Stimulated activated CD4-positive, alpha-beta T cell treated with anti-CD3 and anti-CD28 coated beads, Interleukin-4, amount 100 ng/mL, for 1 hour (primary cell): ENCODE measurements at places on chromosomes 5 and 9.
A peak's percentile ranks its signal among the peaks of the same experiment; 100 is the strongest.

DNA sequence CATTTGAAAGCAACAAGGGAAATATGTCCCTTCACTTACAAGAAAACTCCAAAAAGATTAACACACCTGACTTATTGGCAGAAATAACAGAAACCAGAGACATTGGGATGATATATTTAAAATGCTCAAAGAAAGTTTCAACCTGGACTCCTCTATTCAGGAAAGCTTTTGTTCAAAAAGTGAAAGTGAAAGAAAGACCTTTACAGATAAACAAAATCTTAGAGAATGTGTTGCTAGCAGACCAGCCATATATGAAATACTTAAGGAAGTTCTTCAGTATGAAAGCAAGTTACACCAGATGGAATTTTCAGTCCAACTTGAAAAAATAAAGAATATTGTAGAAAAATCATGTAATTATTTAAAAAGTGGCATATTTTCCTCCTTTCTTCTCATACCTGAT is 1075.1 kb downstream of the NR2F1-AS1 start:
- DNase-seq, result no peak

DNA sequence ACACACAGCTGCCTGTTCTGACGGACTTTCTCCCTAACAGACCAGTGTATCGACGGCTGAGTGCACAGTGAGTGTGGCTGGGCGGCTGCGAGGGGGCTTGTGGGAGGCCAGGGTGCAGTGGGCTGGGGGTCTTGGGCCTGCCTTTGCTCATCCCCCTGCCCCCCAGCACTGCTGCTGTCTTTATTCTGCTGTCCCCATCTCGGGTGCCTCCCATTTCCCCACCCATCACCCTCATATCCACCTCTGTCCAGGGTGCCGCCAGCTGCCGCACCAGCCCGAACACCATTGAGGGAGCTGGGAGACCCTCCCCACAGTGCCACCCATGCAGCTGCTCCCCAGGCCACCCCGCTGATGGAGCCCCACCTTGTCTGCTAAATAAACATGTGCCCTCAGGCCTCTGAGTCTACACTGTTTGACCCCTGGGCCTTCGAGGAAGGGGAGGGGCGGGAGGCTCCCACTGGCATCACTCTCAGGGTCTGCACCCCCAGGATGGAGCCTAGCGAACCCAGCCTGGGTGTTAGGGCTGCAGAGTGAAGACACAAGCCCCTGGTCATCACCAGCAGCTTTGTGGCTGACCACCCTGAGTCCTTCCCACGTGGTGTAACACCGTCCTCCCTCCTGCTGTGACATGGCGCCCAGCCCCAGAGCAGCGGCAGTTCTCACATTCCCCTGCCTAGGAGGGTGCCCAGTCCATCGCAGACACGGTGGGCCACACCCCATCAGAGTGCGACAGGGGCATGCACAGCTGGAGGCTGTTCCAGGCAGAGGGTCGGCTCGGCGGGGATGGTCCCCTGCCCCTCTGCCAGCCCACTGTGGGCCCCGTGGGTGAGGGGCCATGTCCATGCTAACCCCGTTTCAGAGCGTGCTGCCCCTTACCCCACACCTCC is 4.0 kb downstream of the LCN2 start:
- DNase-seq, result no peak

GRCh38 chr5:151456321-151456940 is 9.0 kb downstream of the SLC36A1 start:
- no peak for DNase-seq

- DNase-seq, result peak; percentile 23
Measured at GRCh38 chr9:96232539-96233241, 69.3 kb downstream of the HSD17B3 start.

- DNase-seq, result no peak
Measured at GRCh38 chr5:32013658-32014057, 160.5 kb downstream of the GOLPH3 start.

GRCh38 chr9:129558551-129559505 is 62.1 kb downstream of the C9orf50 start:
- DNase-seq, result no peak

DNA sequence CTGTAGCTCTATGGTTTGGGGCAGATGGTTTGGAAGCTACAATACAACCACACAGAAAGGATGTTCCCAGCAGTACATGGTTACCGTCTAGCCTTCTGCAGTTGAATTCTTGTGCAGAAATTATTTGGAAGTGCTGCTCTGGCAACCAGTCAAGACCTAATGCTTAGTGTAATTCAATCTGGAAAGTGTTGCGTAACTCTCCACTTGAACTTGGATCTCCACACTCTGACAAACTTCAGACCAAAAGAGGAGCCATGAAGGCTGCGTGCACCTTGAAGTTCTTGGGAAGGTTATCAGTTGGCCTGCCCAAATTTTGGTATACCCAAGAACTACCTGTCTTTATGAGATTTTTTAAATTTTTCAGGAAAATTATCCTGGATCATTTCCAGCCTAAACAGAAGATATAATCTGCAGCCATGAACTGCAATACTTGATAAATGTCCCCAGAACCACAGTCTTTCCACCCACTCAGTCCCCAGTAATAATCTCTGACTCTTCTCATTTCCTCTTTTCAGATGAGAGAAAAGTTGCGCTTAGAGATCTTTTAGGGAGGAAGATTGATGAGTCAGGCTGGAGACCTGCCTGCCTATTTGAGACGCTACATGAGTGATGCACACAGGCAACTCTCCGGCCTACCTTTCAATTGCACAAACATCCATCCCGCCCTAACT is 159.9 kb downstream of the FANCC start:
- DNase-seq, result no peak

GRCh38 chr5:119808474-119808873 is 179.1 kb downstream of the FAM170A start:
- DNase-seq, result no peak

DNA sequence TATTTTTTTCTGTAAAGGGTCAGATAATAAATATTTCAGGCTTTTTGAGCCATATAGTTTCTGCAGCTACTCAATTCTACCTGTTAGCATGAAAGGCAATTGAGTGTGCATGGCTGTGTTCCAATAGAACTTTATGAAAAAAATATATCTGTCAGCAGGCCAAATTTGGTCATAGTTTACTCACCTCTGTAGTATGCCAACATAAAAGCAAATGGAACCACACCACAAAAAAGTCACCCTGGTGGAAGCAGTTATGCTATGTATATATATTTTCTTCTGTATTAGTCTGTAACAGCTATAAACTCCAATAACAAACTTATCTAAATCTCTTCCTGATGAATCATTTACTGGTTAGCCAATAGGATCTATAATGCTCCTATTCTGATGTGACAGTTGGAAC is 3.4 kb downstream of the SLC38A9 start:
- DNase-seq, result no peak

- no peak for DNase-seq
Measured at GRCh38 chr5:172670005-172670402, 28.9 kb downstream of the NEURL1B start.

DNA sequence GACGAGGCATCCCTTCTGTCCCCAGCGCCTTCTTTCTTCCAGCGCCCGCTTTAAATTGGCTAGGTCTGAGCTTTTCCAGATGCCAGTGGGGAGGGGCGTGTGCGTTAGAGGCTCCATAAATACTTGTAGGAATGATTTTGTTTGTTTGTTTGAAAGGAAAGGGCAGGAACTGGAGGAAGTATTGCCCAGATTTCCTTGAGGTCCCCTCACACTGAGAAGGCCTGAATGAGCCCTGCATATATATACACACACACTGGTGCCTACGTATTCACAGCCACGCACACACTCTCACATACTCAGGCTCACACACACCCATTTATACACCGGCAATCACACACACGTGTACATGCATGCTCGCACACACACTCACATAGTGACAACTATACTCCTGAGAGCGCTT is 1.0 kb upstream of the SLIT3 start:
- DNase-seq, result no peak

GRCh38 chr9:92965061-92965758 is 17.9 kb downstream of the FGD3 start:
- peak; percentile 28 for DNase-seq

GRCh38 chr5:153880106-153880505 is 158.6 kb downstream of the FAM114A2 start:
- no peak for DNase-seq

GRCh38 chr5:78515670-78516069 is 132.9 kb downstream of the LHFPL2 start:
- no peak for DNase-seq

GRCh38 chr9:2339416-2339815 is 282.2 kb upstream of the VLDLR start:
- DNase-seq, result no peak
